Stimulated activated CD8-positive, alpha-beta memory T cell treated with anti-CD3 and anti-CD28 coated beads, Interleukin-4, amount 100 ng/mL, for 1 hour (primary cell): ENCODE measurements at places on chromosomes 5 and 9.

GRCh38 chr9:16304301-16304700 lies 566.2 kb downstream of the BNC2 start:
- DNase-seq: no peak

DNA sequence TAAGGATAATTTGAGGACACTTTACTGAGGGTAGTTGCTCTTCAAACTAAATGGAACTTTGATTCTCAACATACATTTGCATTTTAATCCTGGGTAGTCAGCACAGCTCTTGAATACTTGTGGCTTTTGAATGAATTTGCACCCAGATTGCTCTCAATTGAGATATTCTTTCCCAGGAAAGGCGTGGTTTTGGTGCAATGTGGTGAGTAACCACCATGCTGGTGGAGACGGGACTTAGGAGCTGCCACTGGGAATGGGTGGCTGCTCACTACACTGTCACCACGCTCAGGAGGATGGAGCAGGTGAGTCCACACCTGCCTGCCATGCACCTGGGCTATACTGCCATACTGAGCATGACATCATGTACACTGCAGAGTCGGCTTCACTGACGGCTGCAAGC lies 99.2 kb downstream of the IRX1 start:
- no peak for DNase-seq

- DNase-seq: no peak
Measured at GRCh38 chr5:157816682-157817386, 42.1 kb downstream of the CLINT1 start.

DNA sequence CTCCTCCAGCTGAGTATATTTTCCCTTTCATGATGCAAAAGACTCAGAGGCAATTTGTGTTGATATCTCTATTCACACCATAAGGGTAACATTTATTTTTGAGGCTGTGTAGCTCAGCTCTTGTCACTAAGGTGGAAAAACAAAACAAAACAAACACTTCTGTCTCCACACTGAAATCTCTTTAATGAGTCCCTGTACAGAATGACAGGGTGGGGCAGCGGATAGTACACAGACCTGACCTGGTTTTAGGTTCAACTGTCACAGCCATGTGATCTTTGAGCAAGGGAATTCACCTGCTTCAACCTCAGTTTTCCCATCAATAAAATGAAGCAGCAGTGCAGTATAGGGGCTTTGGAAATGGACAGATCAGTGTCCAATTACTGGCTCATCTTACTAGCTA lies 29.3 kb downstream of the TLR4 start:
- DNase-seq: no peak

DNA sequence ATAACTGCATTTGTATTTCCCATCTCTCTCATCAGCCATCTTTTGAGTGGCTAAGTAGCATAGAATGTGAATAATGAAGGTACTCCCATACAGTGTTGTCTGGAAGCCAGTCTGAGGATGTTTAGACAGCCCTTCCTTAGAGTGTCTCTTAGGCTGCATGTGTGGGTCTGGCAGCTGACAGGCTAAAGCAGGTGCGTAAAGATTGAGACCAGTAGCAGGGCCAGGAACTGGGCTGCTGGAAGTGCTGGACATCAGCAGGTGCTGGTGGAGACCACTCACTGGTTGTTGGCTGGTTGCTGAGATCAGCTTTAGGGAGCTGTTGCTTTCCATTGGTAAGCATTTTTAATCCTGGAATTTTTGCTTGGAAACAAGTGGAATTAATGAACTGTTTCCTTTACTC lies 197.5 kb downstream of the PCSK5 start:
- DNase-seq: no peak

DNA sequence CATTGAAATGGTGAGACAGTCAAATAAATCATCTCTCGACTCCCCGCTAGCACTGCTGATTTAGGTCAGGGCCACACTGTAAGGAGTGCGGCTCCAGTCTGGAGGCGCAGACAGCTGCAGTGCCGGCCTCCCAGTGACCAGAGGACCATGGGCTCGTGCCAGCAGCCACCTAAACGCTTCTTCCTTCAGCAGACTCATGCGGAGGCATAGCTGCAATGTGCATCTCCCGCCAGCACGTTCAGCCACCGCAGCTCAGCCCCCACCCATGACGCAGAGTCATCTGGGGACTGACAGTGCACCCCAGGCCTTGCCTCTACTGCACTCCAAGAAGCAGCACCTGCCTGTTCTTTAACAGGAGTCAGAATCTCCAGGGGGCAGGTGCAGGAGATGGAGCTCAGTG lies 13.6 kb upstream of the MAPK9 start:
- no peak for DNase-seq

GRCh38 chr9:127720031-127720864 lies 4.4 kb downstream of the TTC16 start:
- DNase-seq: no peak

GRCh38 chr5:113552137-113552536 lies 38.6 kb downstream of the YTHDC2 start:
- no peak for DNase-seq

- no peak for DNase-seq
Measured at GRCh38 chr9:37371565-37372464, 50.7 kb upstream of the GRHPR start.

DNA sequence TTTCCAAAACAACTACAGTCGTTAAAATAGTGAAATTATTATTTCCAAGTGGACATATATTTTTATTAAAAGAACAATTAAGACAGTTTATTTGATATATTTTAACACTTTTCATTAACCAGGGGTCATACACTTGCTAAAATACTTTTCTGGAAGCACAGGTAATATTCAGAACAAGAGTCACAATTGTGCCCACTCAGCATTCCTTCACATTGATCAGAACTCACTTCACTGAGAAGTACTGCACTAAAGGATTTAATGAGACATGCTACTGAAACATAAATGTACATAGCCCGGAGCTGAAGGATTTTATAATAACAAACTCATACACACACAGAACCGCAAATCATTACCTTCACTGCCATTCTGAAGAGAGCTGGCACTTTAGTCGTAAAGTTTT lies 361.8 kb downstream of the ARL15 start:
- DNase-seq: no peak

DNA sequence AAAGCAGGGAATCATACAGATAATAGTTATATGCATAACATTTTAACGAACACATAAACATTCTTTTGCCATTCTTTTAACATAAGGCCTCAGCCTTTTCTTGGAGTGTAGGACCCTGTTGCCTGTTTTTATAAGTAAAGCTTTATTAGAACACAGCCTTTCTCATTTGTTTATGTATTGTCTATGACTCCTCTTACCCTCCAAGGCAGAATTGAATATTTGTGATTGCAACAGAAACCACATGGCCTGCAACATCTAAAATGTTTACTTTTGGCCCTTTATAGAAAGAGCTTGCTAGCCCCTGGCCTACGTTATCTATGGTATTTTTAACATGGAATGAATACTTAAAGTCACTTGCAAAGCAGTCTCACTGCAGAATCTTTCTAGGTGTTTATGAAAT lies 2.6 kb downstream of the SLC31A1 start:
- no peak for DNase-seq

DNA sequence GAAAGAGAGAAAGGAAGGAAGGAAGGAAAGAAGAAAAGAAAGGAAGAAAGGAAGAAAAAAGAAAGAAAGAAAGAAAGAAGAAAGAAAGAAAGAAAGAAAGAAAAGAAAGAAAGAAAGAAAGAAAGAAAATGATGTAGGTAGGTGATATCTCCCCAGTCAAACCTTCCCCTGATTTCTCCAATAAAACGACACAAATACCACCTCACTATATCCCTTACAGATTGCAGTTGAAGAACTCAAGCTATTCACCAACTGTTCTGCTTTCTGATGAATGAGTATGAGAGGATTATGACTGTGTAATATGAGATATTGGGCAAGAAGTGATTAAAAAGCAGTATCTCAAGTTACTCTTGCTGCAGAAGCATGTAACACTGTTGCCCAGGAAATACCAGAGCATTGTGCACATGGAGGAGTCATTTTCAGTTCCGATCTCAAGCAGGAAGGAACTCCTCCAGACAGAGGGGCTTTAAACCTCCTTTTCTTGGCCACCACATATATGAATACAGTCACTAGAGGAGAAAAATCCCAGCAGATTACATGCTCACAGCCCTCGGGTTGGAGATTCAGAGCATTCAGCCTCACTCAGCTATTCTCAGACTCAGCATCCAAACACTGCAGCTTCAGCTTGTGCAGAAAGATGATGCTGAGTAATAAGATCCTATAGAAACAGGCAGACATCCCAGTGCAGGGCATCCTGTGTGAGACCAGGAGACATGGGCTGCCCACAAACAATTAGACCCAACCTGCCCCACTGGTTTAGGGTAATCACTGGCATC lies 61.4 kb downstream of the UGCG start:
- DNase-seq: no peak

DNA sequence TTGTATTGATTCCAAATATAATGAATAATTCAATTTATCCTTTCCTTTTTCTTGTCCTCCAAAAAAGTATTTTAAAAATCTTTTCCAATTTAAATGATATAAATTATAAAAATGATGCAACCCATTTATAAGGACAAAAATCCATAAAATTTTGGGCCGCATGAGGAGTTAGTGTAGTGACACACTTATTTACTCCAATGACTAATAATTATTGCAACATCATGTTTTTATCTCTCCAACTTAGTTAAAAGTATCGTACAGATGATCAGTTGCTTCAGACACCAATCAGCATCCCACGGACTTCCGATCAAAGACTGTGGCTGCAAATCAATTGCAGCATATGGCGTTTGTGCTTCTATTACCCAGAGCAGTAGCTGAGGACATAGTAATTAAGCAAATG lies 58.6 kb downstream of the HTR4 start:
- no peak for DNase-seq

DNA sequence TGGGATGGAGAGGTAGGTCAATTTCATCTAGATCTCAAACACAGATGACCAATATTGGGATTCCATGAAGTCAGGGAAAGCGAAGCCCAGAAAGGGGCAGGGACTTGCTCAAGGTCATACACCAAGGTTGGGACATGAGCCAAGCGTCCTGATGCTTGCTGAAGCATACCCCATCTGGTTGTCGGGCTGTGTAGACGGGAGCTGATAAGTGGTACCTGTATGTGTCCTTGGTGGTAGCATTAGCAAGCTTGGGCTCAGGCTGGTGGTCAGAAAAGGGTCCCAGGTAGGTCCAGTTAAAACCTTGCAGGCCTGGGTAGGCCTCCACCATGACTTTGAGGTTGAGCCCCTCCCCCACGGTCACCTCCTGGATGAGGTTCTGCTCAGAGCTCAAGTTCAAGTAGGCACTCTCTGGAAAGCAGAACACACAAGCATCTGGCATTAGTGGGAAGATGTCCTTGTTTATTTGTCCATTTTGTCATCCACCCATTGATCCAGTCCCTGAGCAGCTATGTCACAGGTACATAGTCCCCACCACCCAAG lies 13.2 kb downstream of the CSF1R start:
- DNase-seq: no peak

- DNase-seq: no peak
Measured at GRCh38 chr5:67315082-67315989, 118.7 kb upstream of the CD180 start.

- DNase-seq: no peak
Measured at GRCh38 chr5:173774271-173774761, 113.8 kb upstream of the CPEB4 start.

GRCh38 chr5:140311011-140311467 lies 8.1 kb upstream of the PFDN1 start:
- no peak for DNase-seq

DNA sequence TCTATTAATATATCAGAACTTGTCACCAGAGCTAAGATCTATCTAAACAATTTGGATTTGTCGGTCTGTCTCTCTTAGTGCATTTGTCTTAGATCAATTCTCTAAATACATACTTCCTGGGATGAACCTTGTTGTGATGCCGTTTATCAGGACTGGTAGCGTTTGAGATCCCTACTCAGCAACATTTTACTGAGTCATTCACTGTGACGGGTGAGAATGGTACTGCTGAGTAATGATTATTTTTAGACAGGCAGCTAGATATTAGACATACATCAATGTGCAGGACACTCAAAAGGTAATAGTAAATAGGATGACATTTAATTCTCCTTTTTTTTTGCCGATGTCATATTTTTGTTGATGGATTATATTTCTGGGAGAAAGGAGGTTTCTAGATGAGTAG lies 209.0 kb downstream of the CSNK1G3 start:
- DNase-seq: no peak

GRCh38 chr9:35258660-35259474 lies 97.1 kb downstream of the UNC13B start:
- no peak for DNase-seq

DNA sequence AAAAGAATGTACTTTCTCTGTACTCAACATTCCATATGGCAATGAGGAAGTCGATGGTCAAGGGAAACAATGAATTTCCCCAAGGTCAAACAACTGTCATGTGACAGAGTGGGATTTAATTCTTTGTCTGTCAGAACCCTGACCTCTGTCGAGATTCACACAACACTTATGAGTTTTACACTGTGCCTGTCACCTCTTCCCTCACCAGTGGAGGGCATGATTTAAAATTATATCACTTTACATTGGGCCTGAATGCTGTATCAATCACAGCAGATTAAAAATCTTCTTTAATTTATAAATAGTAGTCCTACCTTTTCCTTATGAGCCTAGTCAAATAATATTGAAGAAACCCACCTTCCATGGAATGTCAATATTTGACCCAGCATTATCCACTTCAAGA lies 276.7 kb downstream of the CDH10 start:
- DNase-seq: no peak

DNA sequence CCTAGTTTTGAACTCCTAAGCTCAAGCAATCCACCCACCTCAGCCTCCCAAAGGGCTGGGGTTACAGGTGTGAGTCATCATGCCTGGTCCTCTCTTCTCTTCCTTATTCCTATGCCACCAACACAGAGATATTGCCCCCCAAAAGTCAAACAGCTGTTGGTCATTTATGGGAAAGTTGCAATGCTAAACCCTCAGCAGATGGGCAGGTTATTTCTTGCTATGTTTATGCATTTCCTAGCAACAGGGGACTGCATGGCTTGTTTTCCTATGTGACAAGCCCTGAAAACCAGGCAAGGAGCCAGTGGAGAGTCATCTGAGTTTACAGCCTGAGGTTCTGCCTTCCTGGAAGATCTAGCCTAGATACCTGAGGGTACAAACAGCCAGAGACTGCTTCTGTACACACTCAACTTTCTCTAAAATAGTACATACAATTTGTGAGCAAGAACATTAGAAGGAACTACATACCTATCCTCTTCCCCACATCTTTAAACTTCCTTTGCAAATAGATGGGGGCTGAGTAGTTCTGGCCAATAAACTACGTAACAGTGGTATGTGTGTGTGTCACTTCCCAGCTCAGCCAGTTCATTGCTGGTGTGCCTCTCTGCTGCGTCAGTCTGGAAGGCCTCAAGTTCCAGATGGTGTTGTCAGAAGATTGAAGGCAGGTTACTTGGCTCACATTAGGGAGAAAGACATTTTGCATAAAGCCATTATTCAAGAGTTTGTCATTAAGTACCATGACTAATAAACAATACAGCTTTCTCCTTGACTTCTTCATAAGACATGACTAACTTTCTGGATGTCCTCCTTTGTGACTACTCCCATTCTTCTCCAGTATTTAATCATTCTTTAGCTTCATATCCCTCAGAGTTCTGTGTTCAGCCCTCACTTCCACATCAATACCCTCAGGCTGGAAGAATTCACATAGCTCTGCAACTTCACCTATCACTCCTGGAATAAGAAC lies 65.3 kb downstream of the CSNK1A1 start:
- DNase-seq: no peak

- DNase-seq: no peak
Measured at GRCh38 chr5:134025786-134026185, 21.0 kb upstream of the VDAC1 start.
